Mesenteric fat pad (tissue), 1 donor: ENCODE measurements at places on chromosomes 16 and 17. TPM values are rescaled to one million over a fixed set of nuclear protein-coding genes. Genes with fewer than 3 reads are reported as not detected.

Gene CCDC43
- 16.5 TPM for total RNA-seq

Gene DNAI2
- not detected for total RNA-seq

Gene KRTAP2-2
- total RNA-seq, result not detected

Gene CTF1
- total RNA-seq, result 4.9 TPM

Gene ATPAF2
- 20.8 TPM for total RNA-seq

Gene GLIS2
- 14.2 TPM for total RNA-seq

Gene ANKRD40
- total RNA-seq, result 92.0 TPM

Gene ADORA2B
- total RNA-seq, result 0.55 TPM

Gene ZNF778
- 11.7 TPM for total RNA-seq

Gene KRT15
- total RNA-seq, result not detected

Gene KRT16
- 5.5 TPM for total RNA-seq

Gene NPIPB13
- 25.7 TPM for total RNA-seq

Gene PSKH1
- total RNA-seq, result 28.6 TPM

Gene SECTM1
- 14.6 TPM for total RNA-seq

Gene PMP22
- 250 TPM for total RNA-seq

Gene RPS15A
- total RNA-seq, result 961 TPM

Gene GALR2
- not detected for total RNA-seq

Gene CRYBA1
- not detected for total RNA-seq

Gene HSD3B7
- total RNA-seq, result 51.1 TPM

Gene CHP2
- 0.22 TPM for total RNA-seq

Gene CMTM2
- 1.00 TPM for total RNA-seq

Gene IGFALS
- not detected for total RNA-seq

Gene ASIC2
- total RNA-seq, result not detected

Gene ACSM3
- total RNA-seq, result 1.3 TPM

Gene OTOP3
- total RNA-seq, result not detected

Gene PKMYT1
- 0.58 TPM for total RNA-seq

Gene CLEC19A
- not detected for total RNA-seq

Gene ABR
- 103 TPM for total RNA-seq

Gene CDT1
- 0.22 TPM for total RNA-seq

Gene RAD51D
- total RNA-seq, result 10.6 TPM

Gene MT3
- not detected for total RNA-seq

Gene STAT5B
- total RNA-seq, result 106 TPM

Gene AOC2
- 10.5 TPM for total RNA-seq

Gene HS3ST2
- total RNA-seq, result 14.4 TPM

Gene CA7
- not detected for total RNA-seq

Gene DNAAF8
- 1.3 TPM for total RNA-seq

Gene DUS1L
- total RNA-seq, result 103 TPM

Gene RNF157
- total RNA-seq, result 28.0 TPM

Gene ALOX15B
- 2.9 TPM for total RNA-seq

Gene NTN1
- 3.1 TPM for total RNA-seq

Gene DHX58
- total RNA-seq, result 13.2 TPM

Gene HBA1
- 275 TPM for total RNA-seq

Gene SRL
- total RNA-seq, result 0.45 TPM

Gene CYB5B
- total RNA-seq, result 62.5 TPM

Gene CDH13
- 18.3 TPM for total RNA-seq

Gene ABI3
- total RNA-seq, result 12.5 TPM

Gene RNU2-1
- total RNA-seq, result 7,388 TPM

Gene CDH3
- 0.51 TPM for total RNA-seq

Gene TEKT5
- total RNA-seq, result not detected
